NCI-H460 (cell line): ENCODE measurements at places on chromosomes 1 and 21. TPM values are rescaled to one million over a fixed set of nuclear protein-coding genes. Genes with fewer than 3 reads are reported as not detected.

Gene LRRN2
- 0.82 and 0.87 TPM in 2 replicates for total RNA-seq

Gene SPRR5
- not detected in 2 replicates for total RNA-seq

Gene SPRR2G
- not detected in 2 replicates for total RNA-seq

Gene B3GALT2
- total RNA-seq: not detected in 2 replicates

Gene C1orf141
- not detected in 2 replicates for total RNA-seq

DNA sequence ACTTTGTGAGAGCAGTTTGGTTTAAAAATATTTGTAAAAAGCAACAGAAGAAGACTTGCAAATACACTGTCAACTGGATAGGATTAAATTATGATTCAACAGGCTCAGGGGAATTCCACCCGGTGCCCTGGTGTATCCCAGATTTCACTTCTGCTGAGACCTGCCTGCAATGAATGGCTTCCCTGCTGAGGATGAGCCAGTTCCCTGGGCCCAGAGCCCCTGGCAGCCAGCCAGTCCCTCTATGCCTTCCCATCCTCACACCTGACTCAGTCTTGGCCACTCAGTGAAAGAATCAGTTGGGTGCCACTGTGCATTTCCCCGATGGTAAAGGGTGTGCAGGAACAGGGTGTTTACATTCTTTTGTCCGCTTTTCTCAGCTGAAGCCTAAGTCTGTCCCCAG, 64.4 kb downstream of the KCTD3 start:
- no peak for DNase-seq

DNA sequence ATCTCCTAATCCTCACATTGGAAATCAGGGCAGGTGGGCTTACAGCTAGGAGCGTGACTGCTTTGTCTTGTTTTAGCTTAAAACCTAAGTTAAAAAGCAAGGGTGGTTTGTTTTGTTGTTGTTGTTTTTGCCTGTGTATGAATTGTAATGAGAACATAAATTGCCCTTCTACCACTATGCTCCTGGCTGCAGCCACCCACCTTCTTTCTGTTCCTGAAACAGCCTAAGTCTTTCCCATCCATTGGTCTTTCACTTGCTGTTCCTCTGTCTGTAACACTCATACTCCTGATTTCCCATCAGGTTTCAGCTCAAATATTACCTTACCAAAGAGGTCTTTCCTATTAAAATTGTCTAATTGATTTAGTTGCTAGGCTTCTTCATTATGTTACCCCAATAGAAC, 604 bp upstream of the TMEM79 start:
- no peak for DNase-seq

- DNase-seq: peak; percentile 15
Measured at GRCh38 chr21:35349376-35350080, 300.4 kb upstream of the RUNX1 start.

DNA sequence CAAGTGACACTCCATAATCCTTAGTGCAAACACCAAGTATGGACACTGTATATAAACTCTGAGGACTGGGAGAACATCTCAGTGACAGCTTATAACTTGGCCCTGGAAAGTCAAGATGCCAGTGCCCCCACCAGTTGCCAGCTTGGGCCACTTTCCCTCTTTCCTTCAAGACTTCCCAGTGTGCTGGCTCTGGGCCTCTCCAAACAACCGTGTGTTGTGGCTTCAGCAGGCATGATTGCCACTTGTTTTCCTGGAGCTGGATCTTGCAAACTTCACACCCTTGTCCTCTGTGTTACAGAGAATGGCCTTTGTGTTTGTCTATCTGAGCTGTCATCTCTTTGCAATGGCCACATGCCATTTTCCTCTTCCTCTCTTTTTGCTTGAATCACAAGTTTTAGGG, 37.0 kb downstream of the CCDC185 start:
- no peak for DNase-seq

GRCh38 chr1:67898033-67898726, 64.9 kb upstream of the GNG12 start:
- no peak for DNase-seq
